ENCODE measurements at places on chromosomes 11 and 22. TPM values are rescaled to one million over a fixed set of nuclear protein-coding genes. Genes with fewer than 3 reads are reported as not detected.

The PARVA gene
- 26.3 TPM for total RNA-seq

The BSX gene
- not detected for total RNA-seq

The OR5A1 gene
- not detected for total RNA-seq

The SHANK3 gene
- 4.2 TPM for total RNA-seq

The CYP2D6 gene
- total RNA-seq: 0.27 TPM

The ALDH3B1 gene
- 145 TPM for total RNA-seq

The GSTT2 gene
- not detected for total RNA-seq

The SMARCB1 gene
- 56.0 TPM for total RNA-seq

The DBX1 gene
- not detected for total RNA-seq

The KRTAP5-11 gene
- not detected for total RNA-seq

The SNX32 gene
- 0.04 TPM for total RNA-seq

The SLC6A5 gene
- not detected for total RNA-seq

The MALAT1 gene
- 68.8 TPM for total RNA-seq

The PNPLA5 gene
- total RNA-seq: not detected

The ALDH3B2 gene
- total RNA-seq: 0.06 TPM
